ENCODE measurements at places on chromosomes 6 and 20.

- no peak for DNase-seq
Measured at GRCh38 chr20:42010090-42010489, 391.9 kb upstream of the CHD6 start.

- no peak for DNase-seq
Measured at GRCh38 chr6:138844192-138844591, 48.3 kb downstream of the ECT2L start.

DNA sequence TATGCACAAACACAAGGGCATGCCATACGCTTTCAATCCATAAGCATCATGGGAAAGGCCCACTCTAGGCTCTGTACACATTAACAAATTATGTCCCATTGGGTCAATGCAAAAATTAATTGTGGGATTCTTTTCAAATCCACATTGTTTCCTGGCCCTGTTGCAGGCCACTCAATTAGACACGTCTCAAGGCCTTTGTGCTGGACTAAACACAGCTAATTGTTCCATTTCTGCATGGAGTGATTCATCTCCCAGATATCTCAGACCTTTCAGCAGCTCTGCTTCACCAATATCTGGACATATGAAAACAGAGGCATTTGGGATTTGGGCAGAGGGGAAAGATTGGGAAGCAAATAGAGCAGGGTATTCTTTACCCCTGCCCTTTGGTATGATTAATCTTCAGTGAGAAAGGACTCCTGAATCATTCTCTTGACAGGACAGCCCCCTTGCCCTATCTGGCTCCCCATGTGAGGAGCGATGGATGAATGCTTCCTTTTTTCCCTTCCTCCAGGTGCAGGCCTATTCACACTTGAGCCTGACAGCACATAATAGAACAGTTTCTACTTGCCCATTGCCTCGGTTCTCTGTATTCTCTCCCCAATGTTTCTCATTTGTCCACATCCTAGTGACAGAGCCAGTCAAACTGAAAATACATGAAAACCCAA is 547.6 kb downstream of the HAO1 start:
- DNase-seq: no peak

- DNase-seq: no peak
Measured at GRCh38 chr20:20551409-20551808, 161.0 kb downstream of the RALGAPA2 start.

DNA sequence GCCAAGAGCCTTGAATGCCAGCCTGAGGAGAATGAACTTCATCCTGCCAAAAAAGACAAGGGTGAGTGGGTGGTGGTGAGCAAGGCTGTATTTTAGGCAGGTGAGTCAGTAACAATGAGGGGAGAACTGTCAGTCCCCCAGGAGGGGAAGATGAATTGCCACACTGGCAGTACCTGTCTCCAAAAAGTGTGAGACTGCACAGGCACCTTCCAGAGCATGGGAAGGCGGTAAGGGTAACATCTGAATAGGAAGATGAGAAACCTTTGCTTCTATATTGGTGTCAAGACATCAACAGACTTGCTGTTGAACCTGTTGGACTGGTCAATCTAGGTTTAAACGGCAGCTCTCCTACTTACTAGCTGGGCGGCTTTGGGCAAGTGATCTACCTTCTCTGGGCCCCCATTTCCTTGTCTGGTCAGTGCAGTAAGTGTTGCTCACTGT is 30.9 kb downstream of the STK35 start:
- no peak for DNase-seq

- DNase-seq: no peak
Measured at GRCh38 chr6:138465007-138465645, 34.2 kb downstream of the NHSL1 start.

GRCh38 chr6:152734630-152735029 is 16.0 kb upstream of the VIP start:
- no peak for DNase-seq

- DNase-seq: no peak
Measured at GRCh38 chr6:15615802-15616201, 47.0 kb downstream of the DTNBP1 start.

DNA sequence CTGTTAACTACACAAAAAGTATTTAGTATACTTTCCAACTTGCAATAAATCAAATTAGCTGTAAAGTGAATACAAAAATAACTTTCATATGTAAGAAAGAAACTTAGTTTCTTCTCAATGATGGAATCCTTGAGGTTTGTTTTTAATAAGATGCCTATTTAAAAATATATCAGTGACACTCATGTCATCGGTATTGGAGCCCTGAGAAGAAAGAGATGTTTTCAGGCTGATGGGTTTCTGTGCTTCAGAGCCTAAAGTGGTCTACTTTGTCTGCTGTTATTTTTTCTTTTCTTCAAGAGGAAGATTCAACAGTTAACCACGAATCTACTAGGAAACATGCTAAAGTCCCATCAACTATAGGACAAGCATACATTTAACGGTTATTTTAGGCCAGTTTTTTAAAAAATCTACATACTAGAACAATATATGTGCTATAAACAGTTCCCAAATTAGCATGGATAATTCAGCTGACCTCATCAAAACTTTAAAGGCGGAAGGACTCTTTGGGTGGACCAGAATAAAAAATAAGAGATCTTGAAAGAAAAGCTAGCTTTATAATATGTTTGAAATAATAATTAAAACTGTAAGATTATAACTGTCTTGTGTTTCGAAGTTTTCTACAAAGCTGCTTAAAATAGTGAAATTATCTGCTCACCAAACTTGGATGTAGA is 147.0 kb upstream of the SAMD5 start:
- DNase-seq: no peak

GRCh38 chr6:4362326-4362725 is 227.0 kb upstream of the ECI2 start:
- no peak for DNase-seq
